ENCODE measurements at places on chromosomes 11 and 22. TPM values are rescaled to one million over a fixed set of nuclear protein-coding genes. Genes with fewer than 3 reads are reported as not detected.

Gene MS4A7
- total RNA-seq, result 6.1 TPM

Gene MPPED1
- total RNA-seq, result not detected

Gene FGF3
- not detected for total RNA-seq

Gene TRIM68
- 34.9 TPM for total RNA-seq

Gene C11orf16
- total RNA-seq, result not detected

Gene HORMAD2
- total RNA-seq, result not detected

Gene PTDSS2
- 40.8 TPM for total RNA-seq

Gene PRG3
- not detected for total RNA-seq

Gene CNGA4
- not detected for total RNA-seq

Gene CCDC90B
- 50.2 TPM for total RNA-seq

Gene TRPM5
- total RNA-seq, result 0.78 TPM

Gene ANO3
- 0.13 TPM for total RNA-seq

Gene RIMBP3B
- not detected for total RNA-seq

Gene ANGPTL5
- total RNA-seq, result 1.2 TPM

- peak; percentile 67 for DNase-seq
These were observed 6.1 kb downstream of the ZNF74 start for GRCh38 chr22:20399866-20400605.

DNA sequence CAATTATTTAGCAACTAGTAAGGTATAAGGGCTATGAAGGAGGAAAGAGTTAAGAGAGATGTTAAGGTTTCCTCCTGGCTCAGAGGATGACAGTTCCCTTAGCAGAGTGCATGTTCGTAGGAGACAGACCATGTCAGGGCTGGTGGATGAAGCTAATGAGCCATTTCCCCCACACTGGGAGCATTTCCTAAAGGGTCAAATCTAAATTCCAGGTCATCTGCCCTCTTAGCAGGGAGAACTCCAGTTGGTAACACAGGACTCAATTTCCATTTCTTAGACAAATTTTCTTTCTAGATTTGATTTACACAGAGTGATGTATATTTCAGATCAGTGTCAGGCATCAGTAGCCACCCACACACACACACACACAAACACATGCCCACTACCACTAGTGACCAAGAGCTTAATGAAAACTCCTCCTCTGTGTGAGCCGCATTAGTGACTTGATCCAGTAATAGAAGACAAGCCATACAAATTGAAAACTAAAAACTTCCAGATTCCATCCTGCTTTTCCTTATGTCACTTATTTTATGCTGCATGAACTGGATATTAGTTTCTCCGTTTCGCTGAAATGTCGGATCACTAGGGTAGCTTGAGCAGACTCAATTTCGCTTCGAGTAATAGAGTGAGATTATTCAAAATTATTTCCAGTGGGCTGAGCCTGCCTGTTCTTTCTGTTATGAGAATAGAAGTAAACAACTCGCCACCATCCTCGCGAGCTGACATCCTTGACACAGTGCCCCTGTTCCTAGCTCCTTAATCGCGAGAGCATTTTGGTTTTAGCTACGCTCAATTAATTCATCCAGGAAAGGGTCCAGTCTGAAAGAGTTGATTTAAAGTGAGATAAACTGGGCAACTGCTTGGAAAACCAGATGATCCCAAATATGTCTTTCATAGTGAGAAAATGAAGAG is 582.6 kb downstream of the SOX6 start:
- DNase-seq, result no peak

DNA sequence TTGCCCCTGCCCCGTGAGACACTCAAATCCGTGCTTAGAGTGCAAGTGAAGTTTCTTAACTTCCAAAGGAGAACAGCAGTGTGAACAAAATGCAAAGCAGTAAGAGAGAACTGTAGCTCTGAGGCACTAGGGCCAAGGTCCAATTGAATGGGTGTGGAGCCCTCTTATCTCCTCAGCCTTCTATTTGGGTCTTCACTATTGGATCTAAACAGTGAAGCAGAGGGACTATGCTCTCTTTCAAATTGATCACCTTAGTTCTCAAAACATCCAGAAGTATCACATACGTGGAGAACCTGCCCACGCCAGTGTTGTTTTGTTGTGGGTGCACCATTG is 49.6 kb downstream of the C22orf31 start:
- no peak for DNase-seq

- DNase-seq, result peak; percentile 64
These were observed 39.7 kb downstream of the TPBGL start for GRCh38 chr11:75280227-75280701.

- no peak for DNase-seq
These were observed 2.4 kb upstream of the ATP5MG start for GRCh38 chr11:118398791-118399559.

- DNase-seq, result peak; percentile 17
These were observed 76.5 kb upstream of the ARFGAP3 start for GRCh38 chr22:42933485-42934091.

DNA sequence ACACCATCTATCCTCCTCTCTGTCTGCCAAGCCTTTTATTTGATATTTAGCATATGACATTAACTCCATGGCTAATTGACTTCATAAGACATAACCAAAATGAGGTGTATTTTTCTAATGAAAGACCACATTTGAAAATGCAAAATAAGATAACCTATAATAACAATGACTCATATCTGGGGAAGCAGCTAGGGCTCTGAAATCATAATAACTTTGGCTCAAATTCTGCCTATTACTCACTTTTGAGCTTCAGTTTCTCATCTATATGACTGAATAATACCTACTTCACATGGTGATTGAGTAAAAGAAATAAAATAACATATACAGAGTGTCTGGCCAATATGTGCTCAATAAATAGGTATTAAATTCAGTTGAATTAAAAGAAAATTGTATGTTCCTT is 1419.8 kb upstream of the TENM4 start:
- DNase-seq, result no peak

GRCh38 chr11:2687782-2688191 is 12.0 kb downstream of the KCNQ1OT1 start:
- peak; percentile 20 for DNase-seq

- DNase-seq, result no peak
These were observed 109.2 kb downstream of the AASDHPPT start for GRCh38 chr11:106186630-106187029.

DNA sequence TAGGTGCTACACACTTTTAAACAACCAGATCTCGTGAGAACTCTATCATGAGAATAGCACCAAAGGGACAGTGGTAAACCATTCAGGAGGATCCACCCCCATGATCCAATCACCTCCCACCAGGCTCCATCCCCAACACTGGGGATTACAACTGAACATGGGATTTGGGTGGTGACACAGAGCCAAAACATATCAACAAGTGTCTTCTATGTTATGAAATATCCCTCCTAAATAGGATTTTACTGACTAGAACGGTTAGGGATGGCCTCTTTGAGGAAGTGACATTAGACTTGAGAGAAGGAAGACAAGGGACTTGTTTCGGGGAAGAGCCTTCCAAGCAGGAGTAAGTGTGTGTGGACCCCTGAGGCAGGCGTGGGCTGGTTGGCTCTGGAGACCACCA is 11.9 kb upstream of the MRPL11 start:
- no peak for DNase-seq

DNA sequence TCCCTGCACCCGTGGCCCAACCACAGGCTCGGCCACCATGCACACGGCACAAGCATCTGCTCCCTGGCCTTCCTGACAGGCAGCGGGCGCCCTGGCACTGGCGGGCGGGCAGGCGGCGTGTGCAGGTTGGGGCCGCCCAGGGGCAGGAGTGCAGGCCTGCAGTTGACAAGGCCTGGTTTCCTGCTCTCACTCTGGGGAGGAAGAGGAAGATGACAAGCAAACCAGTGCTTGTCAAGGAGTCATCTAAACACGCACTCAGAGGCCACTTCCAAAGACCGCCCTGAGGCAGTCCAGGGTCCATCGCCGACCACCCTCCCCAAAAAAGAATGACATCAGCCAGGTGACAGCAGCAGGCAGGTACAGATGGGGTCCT is 65.3 kb upstream of the LINC01488 start:
- DNase-seq, result no peak

DNA sequence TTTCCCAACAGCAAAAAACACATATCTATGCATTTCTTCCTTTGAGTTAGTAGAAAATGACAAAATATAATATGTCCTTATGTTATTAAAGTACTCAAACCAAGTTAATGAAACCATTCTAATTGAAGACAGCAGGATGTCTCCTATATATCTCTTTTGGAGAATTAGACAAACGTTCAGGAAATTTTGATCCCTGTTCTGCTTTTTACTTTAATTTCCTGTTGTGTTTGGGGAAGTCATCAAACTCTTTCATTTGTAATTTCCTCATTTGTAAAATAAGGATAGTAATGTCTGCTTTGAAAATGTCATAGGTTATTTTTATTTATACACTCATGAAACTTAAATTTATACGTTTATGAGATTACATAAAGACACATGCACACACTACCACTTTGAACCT is 281.8 kb upstream of the ANO5 start:
- DNase-seq, result no peak

DNA sequence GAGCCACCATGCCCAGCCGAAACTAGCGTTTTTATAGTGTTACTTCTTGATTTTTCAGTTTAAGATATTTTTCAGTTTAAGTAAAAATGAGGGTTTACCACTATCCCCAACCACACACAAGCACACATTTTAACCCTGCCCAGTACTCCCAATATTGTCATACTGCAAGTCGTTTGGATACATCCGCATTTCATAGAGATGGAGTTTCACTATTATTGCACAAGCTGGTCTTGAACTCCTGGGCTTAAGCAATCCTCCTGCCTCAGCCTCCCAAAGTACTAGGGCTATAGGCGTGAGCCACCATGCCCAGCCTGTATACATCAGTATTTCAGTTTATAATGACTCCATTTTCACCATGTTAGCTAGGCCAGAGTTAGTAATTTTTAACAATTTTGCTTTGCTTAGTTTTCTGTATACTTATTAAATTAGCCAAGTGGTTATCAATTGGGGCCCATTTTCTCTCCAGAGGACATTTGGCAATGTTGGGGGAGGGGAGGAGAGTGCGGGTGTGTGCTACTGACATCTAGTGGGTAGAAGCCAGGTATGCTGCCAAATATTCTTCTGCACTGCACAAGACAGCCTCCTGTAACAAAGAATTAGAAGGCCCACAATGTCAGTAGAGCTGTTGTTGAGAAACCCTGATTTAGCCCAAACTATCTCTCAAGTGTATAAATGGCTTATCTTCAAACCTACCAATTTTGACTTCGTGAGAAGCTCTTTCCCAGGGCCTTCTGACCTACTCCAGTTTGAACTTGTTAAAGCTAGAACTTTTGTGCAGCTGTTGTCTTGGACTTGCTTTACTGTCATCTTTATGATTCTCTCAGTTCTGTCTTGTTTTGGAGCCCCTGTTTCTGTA is 7.3 kb downstream of the USP47 start:
- peak; percentile 65 for DNase-seq

- no peak for DNase-seq
These were observed 122.2 kb upstream of the SYN3 start for GRCh38 chr22:33180356-33180755.

GRCh38 chr22:21582801-21583740 is 15.6 kb downstream of the UBE2L3 start:
- peak; percentile 34 for DNase-seq

- DNase-seq, result no peak
These were observed 297.1 kb downstream of the NELL1 start for GRCh38 chr11:20966489-20966888.

DNA sequence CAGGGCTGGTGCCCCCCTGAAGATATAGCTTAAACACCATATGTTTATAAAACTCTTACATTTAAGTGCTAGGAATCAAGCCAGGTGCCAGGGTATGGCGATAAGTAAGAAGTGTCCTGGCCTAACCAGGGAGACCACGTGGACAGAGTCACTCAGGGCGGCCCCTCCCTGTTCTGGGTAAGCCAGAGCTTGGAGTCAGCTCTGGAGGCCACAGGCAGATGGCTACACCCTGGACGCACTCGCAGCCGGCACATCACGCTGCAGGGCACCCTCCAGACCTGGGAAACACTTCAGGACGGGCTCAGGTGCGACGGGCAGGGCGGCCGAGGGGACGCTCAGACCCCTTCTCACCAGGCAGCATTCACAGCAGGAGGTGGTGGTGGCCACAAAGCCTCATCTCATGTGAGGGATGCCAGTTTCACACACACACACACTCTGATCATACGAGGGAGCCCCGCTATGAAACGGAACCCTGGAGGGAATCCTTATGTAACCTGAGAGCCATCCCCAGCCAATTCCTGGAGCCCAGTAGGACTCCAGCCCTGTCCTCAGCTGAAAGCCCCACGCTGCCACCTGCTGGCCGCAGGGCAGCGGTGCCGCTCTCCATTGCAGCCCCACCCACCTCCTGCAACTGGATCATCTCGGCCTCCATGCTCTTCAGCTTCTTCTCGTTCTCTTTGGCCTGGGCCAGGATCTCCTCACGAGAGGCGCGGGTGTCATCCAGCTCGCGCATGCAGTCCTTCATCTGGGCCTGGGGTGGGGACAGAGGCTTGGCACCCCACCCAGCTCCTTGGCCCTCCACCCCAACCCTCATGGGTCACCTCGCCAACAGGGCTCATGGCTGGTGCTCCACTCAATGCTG is 33.4 kb downstream of the APOL1 start:
- DNase-seq, result peak; percentile 67

GRCh38 chr11:129295746-129296145 is 79.9 kb upstream of the BARX2 start:
- DNase-seq, result no peak

- no peak for DNase-seq
These were observed 45.4 kb downstream of the OR4C46 start for GRCh38 chr11:54558407-54558806.

GRCh38 chr11:78228467-78228866 is 39.7 kb downstream of the USP35 start:
- no peak for DNase-seq

- DNase-seq, result peak; percentile 83
These were observed 21.4 kb downstream of the CHKA start for GRCh38 chr11:68099474-68100405.

- peak; percentile 91 for DNase-seq
These were observed at the start of gene FTH1 for GRCh38 chr11:61967116-61967923. Gene FTH1, minus strand, starts transcription at chr11:61967634. Its CDS starts 209 bp downstream, at chr11:61967425.

- DNase-seq, result no peak
These were observed 47.6 kb upstream of the VPREB1 start for GRCh38 chr22:22196833-22197477.

DNA sequence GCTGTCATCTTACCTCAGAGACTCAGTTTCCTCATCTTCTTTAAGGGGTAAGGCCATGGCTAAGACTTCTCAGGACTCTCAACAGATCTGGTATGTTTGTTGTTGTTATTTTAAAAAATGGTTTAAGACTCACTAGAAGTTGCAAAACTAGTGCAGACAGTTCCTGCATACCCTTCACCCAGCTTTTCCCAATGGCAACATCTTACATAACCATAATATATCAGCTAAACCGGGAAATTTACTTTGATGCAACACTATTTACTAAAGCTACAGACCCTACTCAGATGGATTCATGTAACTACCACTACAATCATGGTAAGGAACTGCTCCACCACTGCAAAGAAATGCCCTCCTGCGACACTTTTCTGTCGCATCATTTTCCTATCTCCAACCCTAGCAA is 20.4 kb downstream of the LGR4 start:
- no peak for DNase-seq

DNA sequence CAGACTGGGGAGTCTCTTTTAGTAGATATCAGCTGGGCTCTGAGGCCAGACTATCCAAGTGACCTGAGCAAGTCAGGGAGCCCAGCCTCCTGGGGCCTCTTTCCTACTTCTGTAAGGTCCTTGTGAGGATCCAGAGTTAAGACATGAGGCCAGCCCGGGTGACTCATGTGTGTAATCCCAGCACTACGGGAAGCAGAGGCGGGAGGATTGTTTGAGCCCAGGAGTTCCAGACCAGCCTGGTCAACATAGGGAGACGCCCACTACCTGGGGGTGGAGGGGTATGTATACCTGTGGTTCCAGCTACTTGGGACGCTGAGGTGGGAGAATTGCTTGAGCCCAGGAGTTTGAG is 36.9 kb upstream of the POLA2 start:
- DNase-seq, result peak; percentile 26

- DNase-seq, result no peak
These were observed 13.8 kb downstream of the SEC14L3 start for GRCh38 chr22:30457981-30458380.
